ENCODE measurements at places on chromosomes 2 and 18. TPM values are rescaled to one million over a fixed set of nuclear protein-coding genes. Genes with fewer than 3 reads are reported as not detected.
A peak's percentile ranks its signal among the peaks of the same experiment; 100 is the strongest.

TNFAIP6 gene
- total RNA-seq = not detected

- DNase-seq = no peak
Measured at GRCh38 chr2:121333231-121333630, 48.2 kb upstream of the TFCP2L1 start.

ACMSD gene
- total RNA-seq = not detected

GRCh38 chr2:121613774-121614173 is 35.5 kb downstream of the CLASP1 start:
- no peak for DNase-seq

GRCh38 chr2:118750959-118751565 is 96.4 kb downstream of the EN1 start:
- DNase-seq = no peak

DNA sequence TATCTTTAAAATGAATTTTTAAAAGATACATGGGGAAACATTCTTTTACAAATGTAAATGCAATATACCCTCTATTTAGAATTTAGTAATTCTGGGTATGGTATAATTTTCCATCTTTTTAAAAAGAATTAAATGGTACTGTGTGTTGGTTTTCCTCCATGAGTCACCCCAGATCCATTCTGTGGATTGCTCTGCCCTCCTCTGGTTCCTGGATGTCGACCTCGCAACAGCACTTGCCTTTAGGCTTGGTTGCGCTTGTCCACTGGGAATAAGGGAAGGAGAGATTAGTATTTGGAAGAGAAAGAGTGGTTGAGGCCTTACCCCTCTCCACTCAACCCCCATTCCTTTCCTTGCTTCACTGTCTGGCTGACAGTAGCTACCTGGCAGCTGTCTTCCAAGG is 90.4 kb downstream of the FTCDNL1 start:
- no peak for DNase-seq

DNA sequence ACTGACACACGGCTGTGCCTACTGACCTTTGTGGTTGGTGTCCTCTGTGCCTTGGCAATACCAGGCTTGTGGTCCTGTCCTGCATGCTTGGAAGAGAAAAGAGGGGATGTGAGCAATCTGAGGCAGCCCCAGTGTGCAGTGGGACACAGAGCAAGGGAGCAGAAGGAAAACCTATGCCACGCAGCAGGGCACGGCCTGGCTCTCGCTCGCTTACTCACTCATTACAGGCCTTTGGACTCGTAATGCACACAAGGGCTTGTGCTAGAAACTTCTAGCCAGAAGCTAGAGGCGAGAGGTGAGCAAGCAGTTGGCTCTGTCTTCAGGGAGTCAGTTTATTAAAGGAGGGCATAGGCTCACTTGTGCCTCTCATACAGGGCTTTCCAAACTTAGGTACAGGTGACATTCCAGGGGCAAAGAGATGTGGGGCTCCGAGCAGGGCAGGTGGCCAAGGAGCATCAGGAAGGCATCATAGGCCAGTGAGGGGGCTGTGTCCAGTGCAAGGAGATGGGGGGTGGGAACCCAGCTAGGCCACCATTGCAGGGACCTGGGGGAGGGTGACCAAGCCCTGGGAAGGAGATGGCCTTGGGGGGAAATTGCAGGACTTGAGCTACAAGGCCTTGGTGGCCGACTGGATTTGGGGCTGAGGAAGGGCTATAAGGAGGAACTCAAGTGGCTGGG is 100.8 kb downstream of the DYSF start:
- no peak for DNase-seq

IMPA2 gene
- total RNA-seq = 3.8 TPM

- no peak for DNase-seq
Measured at GRCh38 chr2:190903693-190904450, 23.3 kb downstream of the GLS start.

RNU2-63P gene
- not detected for total RNA-seq

DNA sequence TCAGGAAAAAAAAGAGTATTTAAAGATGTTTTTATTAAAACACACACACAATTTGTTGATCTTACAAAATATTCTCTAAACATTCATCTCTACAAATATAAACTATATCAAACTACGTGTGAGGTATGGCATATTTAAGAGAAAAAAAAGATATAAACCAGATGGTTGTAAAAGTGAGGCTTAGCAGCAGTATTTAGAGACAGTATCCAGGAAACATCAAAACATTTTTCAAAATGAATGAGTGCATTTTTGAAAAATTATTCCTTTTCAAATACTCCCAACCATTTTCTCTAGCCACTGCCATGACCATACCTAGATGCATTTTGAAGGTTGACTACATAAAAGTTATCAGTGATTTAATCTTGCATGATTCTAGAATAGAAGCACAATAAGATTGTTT is 38.2 kb upstream of the RAB27B start:
- DNase-seq = no peak

YPEL5 gene
- total RNA-seq = 75.3 TPM

DNA sequence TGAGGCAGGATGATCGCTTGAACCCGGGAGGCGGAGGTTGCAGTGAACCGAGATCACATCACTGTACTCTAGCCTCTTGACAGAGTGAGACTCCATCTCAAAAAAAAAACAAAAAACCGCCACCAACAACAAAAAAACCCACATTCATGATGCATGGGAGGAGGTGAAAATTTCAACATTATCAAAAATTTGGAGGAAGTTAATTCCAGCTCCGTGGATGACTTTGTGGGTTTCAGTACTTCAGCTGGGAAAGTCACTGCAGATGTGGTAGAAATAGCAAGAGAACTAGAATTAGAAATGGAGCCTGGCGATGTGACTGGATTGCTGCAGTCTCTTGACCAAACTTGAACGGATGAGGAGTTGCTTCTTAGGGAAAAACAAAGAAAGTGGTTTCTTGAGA is 74.3 kb downstream of the PRKCE start:
- DNase-seq = no peak

DNA sequence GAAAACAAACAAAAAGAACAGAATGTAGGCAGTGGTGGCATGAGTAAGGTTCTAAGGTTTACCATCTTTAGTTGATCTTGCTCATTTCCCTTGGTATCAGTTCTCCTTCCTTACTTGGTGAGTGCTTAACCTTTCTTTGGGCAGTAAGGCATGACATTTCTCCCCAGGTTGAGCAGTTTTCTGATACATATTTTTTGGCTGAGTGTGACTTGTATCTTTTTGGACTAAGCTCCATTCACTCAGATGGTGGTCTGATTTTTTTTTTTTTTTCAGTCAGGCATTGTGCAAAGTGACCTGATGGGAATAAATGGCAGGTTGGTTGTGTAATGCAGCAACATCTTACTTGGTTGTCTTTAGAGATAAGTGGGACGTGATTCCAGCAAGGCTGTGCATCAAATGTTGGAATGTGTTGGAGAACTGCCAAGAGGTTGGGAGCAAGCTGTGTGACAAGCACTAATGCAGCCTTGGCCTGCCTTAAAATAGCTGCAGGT is 15.1 kb downstream of the SPTBN1 start:
- DNase-seq = no peak

TEX51 gene
- not detected for total RNA-seq

DNA sequence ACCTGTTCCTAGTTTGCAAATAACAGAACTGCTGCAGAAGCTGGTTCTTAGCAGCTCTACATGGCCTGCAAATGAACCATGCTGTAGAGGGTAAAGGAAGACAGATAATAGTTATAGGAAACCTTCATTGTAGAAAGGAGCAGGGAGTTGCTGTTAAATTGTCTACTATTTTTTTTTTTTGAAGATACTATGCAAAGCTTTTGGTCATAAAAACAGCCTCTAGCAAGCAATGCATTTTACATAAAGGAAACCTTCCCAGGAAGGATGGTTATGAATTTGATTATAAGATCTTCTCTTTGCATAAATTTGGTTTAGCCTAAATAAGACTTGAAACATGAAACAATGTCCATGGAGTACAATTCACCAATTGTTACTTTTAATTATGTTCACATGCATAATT is 793.4 kb downstream of the SLC4A3 start:
- no peak for DNase-seq

DNA sequence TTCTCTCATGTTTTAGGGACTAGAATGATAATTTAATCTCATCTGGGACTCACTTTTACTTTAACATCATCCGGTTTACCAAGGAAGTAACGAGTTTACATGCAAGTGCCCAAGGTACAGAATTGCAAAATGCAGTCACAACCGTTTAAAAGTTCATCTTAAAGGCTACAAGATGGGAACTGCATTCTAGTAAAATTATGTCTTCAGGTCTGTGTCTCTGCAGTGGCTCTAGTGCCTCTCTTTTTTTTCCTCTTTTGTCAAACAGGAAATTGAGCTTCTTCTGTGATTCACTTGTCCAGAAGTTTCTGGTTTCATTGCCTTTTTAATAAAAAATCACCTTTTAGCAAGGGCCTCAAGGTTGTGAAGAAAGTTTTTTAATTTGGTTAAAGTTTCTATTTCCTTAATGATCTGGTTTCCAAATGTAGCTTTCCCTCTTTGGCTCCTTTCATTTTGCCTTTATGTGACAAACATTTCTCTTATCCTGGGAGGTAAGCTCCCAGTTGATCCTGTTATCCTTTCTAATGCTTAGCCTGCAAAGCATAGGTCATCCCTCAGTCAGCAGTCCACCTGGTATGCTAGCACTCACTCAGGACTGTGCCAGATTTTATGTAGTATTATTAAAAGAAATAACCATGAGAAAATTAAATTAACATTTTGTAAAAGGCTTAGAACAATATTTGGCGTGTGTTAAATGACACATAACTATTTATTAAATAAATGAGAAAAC is 2.4 kb downstream of the GLS start:
- no peak for DNase-seq

GRCh38 chr18:34976899-34977837 is 64.0 kb upstream of the MAPRE2 start:
- DNase-seq = peak; percentile 60

DNA sequence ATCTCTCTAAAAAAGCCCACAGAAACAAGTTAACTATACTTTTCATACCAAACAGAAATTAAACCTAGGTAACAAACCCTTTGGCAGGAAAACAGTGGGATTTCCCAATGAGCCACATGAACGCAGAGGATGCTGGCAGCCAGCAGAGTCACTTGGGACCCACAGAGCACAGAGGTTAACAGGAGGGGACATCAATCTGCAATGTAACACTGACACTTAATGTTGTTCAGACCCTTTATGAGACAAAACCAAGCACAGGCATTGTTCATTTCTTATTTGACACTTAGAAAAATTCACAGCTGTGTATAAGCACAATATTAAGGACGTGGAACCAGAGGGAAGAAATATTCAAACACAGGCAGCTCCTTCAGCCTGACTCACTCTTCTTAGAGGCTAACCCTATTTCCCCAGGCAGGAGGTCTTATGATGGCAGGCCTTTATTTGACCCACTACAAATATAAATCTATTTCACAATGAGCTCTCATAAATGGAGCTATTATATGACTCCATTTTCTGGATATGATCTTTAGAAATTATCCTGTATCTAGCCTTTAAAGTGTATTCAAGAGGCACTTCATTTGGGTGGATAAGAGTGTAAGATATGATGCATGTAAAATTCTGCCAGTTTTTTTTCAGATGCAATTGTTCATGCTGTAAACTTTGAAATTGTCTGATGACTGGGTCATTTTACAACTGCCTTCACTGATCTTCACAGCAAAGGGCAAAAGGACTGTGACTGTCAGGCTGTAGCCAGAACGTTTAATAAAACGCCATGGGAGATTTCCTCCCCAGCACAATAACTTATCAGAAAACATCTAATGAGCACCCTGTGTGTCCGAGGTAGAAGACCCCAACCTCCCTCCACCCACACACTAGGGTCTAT is 132.8 kb upstream of the SATB2 start:
- no peak for DNase-seq

DNA sequence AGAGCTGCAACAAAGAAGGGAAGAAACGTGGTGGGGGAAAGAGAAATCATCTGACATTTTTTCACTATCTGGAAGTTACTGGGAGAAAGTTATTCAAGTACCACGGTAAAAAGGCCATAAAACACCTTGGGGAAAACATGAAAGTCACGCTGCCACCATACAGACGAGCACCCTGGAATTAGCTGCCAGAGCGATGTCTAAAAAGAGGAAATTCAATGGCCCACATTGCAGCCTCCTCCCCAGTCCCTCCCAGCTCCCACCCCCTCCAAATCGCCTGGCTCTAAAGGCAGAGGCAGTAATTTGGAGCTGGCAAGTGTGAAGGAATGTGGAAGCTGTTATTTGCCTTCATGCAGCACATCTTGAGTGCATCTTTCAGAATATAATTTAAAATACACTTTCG is 192.0 kb downstream of the ALK start:
- DNase-seq = no peak

DNA sequence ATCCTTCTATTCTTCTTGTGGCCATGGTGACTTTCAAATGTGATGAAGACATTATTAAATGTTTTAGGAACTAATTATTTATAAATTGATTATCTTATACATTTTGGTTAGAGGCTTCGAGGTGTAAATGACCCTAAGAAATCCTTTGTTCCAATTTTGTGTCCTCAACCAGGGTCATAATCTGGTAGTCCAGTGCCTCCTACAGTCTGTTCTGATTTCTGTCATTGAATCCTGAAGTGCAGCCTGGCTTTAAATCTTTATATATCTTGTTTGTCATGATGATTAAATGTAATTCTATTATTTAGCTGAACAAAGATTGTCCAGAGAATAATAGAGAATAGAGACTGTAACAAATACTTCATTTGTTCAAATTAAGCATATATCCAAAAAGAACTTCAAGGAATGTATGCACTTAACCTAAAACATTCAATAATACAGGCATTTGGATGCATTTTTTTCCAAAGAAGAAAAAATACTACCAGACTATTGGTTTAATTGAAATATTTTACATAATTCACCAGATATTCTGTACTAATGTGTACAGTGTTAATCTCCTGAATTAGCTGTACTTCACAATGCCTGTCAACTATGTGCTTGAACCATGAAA is 89.8 kb downstream of the PRPF40A start:
- DNase-seq = no peak

PID1 gene
- total RNA-seq = 0.36 TPM
